ENCODE measurements at places on chromosomes 13 and 19. TPM values are rescaled to one million over a fixed set of nuclear protein-coding genes. Genes with fewer than 3 reads are reported as not detected.
A peak's percentile ranks its signal among the peaks of the same experiment; 100 is the strongest.

Gene RB1
- polyA plus RNA-seq = 51.1 TPM

Gene FOSB
- polyA plus RNA-seq = 95.9 TPM

Gene B9D2
- polyA plus RNA-seq = 7.3 TPM

Gene TEX29
- 0.35 TPM for polyA plus RNA-seq

Gene GPR4
- polyA plus RNA-seq = 5.2 TPM

Gene ATF5
- polyA plus RNA-seq = 20.0 TPM

Gene LGALS14
- polyA plus RNA-seq = not detected

- no peak for DNase-seq
Measured at GRCh38 chr19:46903458-46903857, 42.7 kb downstream of the ARHGAP35 start.

DNA sequence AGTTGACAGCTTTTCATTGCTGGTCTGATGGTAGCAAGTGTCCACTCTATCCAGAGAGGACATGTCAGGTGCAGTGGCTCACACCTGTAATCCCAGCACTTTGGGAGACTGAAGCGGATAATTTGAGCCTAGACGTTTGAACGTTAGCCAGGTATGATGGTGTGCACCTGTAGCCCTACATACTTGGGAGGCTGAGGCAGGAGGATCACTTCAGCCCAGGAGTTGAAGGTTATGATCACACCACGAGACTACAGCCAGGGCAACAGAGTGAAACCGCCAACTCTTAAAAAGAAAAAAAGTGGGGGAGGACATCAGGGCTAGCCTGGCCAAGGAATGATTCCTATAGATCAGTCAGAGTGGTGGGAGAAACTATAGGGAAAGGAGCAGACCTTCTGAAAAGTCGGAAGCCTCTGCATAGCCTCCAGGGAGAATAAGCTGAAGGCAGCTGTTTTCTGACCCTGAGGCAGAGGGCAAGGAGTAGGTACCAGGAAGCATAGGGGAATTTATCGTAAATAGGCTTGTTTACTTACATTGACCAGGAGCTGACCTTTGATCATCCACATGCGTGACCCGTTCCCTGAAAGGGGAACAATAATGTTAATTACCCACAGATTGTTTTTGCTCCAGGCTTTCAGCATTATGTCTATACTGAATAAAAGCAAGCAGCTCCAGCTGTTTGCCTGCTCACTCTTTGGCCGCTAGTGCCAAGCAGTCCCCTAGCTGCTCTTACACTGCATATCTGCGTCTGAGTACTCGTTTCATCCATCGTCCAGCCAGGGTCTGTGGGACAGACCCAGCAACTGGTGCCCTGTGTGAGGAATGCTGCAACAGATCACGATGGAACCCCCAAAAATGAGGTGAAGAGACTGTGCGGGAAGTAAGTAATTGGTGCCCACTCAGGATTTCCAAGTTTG lies 161.6 kb downstream of the RNF17 start:
- no peak for DNase-seq

- no peak for DNase-seq
Measured at GRCh38 chr13:76965759-76966421, 17.6 kb downstream of the ACOD1 start.

DNA sequence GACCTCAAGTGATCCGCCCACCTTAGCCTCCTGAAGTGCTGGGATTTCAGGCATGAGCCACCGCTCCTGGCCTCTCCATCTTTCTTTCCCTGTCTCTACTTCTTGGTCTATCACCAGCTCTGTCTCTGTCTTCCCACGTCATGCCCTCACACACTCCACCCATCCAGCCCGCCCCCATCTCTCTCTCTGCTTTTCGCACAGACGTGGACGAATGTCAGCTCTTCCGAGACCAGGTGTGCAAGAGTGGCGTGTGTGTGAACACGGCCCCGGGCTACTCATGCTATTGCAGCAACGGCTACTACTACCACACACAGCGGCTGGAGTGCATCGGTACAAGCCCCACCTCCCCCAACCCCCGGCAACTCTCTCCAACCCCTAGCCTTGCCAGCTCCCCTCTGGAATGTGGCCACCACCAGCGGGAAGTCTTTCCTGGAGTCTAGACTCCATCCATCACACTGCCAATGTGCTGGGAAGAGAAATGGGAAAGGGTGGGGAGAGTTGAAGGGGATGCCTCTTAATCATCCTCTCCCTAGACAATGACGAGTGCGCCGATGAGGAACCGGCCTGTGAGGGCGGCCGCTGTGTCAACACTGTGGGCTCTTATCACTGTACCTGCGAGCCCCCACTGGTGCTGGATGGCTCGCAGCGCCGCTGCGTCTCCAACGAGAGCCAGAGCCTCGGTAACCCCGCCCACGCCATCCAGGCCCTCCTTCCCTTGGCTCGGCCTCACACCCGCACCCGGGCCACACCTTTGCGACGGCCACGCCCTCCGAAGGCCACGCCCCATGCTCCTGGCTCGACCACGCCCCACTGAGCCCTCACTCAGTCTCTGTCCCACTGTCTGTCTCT lies 22.5 kb downstream of the LTBP4 start:
- DNase-seq = no peak

DNA sequence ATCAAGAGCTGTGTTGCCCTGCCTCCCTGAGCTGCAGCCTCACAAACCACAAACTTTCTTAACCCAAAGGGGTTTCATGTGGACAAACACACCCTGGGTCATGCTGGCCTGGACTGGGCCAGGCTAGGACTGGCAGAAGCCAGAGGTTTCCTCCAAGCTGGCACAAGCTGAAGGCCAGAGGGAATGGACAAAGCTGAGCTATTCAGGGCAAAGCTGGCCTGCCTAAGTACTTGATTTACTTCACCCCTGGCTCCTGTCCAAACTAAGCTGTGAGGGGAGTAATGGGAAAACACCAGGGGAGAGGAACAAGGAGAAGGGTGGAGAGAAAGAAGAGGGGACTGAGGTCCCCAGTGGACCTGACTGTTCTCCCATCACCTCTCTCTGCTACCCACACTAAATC lies 6.2 kb downstream of the CPAMD8 start:
- no peak for DNase-seq

DNA sequence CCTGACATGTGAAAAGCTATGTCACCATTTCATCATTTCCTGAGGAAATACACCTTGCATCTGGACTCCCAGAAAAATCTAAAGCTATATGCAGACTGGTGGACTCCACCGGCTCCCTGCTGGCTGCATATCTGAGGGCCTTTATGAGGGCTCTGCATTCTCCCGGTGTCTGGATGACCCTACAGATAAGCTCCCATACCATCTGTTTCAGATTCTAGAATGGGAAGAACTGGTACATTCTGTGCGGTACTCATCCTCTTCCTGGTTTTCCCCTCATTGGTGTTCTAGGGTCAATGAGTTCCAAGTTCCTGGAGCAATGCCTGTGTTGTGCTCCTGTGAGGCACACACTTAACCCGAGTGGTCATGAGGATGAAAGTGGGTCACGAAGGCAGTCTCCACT lies 60.4 kb downstream of the COL4A1 start:
- DNase-seq = no peak

DNA sequence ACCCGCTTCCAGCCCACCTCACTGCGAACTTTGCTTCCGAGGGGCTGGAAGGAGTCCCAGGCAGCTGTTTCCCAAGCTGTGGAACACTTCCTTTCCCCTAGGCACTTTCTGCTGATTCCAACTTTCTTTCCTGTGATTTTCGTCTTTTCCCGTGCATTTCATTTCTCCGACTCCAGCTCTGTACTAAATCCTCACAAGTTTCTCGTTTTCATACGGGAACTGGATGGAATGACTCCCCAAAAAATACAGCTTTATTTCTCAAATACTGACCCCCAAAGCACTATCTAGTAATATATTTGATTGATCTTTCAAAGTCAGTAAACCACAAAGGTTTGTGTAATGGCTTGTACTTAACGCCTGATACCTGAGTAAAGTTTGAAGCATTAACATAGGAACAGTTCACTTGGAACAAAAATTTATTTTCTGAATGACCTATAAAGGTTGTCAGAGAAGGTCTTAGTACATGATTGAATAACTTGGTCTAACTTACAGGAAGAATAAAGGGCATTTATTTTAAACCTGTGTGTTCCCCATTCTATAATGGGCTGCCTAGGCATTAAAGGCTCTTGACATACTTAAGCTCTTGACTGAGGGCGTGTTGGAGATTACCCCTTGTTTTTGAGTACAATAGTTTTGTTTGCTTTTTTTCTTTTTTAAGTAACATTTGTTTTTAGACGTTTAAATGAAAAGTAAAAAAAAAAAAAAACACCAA lies 1.3 kb upstream of the PCDH9 start:
- DNase-seq = peak; percentile 29

GRCh38 chr13:112890316-112891145 lies 78.5 kb upstream of the MCF2L start:
- no peak for DNase-seq

- DNase-seq = no peak
Measured at GRCh38 chr13:50452028-50452427, 391.5 kb downstream of the DLEU7 start.

All from left kidney (tissue), 8 donors.